ENCODE measurements at places on chromosomes 5 and 9. TPM values are rescaled to one million over a fixed set of nuclear protein-coding genes. Genes with fewer than 3 reads are reported as not detected.

DNA sequence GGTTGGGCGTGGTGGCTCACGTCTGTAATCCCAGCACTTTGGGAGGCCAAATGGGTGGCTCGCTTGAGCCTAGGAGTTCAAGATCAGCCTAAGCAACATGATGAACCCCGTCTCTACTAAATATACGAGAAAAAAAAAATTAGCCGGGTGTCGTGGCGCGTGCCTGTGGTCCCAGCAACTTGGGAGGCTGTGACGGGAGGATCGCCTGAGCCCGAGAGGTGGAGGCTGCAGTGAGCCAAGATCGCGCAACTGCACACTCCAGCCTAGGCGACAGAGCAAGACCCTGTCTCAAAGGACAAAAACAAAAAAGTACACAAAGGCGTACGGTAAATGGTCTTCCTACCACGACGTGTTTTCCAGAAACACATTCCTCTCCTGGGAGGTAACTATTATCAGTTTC is 538 bp upstream of the BDP1 start:
- no peak for DNase-seq

GRCh38 chr5:142023836-142024235 is 11.0 kb upstream of the GNPDA1 start:
- DNase-seq = no peak

DNA sequence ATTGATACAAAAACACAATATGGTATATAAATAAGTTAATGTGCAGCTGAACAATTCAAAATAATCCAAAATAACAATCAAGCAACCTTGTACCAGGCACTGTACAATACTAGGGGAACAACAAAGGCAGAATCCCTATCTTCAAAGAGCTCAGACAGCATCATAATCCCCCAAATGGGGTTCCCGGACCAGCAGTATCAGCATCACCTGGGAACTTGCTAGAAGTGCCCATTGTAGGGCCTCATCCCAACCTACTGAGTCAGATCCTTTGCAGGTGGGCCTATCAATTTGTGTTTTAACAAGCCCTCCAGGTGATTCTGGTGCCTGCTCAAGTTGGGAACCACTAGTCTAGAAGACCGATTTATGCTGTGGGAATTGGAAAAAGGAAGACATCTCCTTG is 27.1 kb downstream of the SLIT3 start:
- DNase-seq = no peak

DNA sequence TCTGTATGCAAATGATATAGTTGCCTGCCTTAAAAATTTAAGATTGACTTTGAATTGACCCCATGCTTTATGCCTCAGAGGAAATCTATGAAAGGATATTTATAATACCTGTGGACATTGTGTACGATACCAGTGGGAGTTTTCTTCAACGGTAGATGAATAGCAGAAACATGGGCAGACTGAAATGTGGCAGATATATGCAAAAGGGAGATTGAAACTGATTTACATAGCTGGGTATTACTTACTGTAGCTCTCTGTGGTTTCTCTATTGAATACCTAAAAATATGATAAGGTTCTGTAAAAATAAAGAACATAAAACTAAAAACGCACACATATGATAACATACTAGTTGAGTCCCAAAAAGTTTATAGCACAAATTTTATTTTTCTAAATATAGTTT is 345.2 kb upstream of the PCSK5 start:
- no peak for DNase-seq

DNA sequence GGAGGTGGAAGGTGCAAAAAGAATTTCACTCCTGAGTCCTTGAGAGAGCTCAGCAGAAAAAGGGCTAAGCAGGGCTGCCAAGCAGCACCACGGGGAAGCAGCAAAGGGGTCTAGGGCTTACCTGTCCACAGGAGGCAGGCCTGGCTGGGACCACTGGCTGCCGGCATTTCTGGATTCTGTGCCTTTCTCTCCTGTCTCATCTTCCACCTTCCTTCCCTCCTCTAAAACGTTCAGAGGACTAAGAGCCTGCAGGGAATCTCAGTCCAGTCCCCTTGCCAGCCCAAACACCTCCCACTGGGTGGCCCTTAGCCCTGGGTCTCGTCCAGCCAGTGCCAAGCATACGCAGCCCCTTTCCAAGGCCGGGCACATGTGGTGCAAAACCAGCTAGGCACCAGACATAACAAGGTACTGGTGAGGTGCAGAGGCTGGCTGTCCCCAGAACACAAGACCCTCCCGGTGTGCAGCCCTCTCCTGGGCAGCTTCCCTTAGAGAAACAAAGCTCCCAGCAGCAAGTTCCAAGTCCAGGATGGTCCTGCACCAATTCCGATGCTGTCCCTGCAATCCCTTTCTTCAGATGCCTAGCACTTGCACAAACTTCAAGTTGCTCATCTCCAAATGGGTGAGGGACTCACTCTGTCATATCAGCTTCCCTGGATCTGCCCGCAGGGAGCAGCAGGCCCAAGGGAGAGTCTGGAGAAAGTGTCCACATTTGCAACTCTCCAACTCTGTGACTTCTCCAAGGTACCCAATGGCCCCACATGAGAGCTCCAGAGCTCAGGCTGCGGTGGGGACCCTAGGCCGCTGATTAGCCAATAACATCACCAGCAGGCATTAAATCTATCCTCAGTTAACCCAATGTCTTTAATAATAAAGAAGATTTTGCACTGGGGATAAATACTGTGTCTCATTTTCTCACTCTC is 126.3 kb downstream of the C5orf15 start:
- DNase-seq = no peak

DNA sequence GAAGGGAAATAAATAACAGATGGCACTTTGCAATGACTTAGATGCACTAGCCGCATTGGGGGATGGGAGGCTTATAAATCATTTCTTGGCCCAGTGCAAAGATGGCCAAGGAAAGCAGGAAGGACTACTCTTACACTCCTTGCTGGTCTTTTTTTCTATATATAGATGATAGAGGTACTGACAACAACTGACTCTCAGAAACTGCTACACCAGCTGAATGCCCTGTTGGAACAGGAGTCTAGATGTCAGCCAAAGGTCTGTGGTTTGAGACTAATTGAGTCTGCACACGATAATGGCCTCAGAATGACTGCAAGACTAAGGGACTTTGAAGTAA is 1.7 kb downstream of the CCNG1 start:
- DNase-seq = no peak

- DNase-seq = no peak
These were observed 50.9 kb upstream of the EQTN start for GRCh38 chr9:27347889-27348288.

- DNase-seq = no peak
These were observed 90.4 kb downstream of the CARTPT start for GRCh38 chr5:71809446-71809845.

GRCh38 chr9:136056546-136057235 is 38.4 kb downstream of the NACC2 start:
- no peak for DNase-seq

Gene CEP78
- total RNA-seq = 18.3 TPM

Gene PCDHA9
- total RNA-seq = under 0.01 TPM

Measured in IMR-90 (cell line).